ENCODE measurements at places on chromosomes 7 and 10.

GRCh38 chr7:151011097-151011409, 13.2 kb downstream of the ATG9B start:
- no peak for DNase-seq

DNA sequence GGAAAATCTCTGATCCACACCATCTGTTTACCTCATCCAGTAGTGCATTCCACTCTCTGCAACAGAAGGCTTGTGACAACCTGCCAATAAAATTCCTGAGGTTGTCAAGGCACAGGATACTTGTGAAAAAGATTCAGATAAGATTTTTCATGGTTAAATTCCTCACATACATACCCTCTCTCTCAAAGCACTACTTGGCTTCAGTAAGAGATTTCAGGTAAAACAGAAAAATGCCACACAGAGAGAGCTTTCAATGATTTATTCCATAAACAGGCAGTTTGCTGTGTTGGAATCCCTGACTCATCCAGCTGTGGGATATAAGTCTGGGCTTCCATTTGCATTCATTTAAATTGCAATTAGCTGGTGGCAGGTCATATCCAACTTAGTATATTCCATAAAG, 99.7 kb upstream of the CAV2 start:
- DNase-seq, result no peak

GRCh38 chr10:120600871-120601649, 144.0 kb downstream of the PLPP4 start:
- no peak for DNase-seq

- DNase-seq, result no peak
These were observed 43.3 kb upstream of the EZH2 start for GRCh38 chr7:148927123-148928045.

DNA sequence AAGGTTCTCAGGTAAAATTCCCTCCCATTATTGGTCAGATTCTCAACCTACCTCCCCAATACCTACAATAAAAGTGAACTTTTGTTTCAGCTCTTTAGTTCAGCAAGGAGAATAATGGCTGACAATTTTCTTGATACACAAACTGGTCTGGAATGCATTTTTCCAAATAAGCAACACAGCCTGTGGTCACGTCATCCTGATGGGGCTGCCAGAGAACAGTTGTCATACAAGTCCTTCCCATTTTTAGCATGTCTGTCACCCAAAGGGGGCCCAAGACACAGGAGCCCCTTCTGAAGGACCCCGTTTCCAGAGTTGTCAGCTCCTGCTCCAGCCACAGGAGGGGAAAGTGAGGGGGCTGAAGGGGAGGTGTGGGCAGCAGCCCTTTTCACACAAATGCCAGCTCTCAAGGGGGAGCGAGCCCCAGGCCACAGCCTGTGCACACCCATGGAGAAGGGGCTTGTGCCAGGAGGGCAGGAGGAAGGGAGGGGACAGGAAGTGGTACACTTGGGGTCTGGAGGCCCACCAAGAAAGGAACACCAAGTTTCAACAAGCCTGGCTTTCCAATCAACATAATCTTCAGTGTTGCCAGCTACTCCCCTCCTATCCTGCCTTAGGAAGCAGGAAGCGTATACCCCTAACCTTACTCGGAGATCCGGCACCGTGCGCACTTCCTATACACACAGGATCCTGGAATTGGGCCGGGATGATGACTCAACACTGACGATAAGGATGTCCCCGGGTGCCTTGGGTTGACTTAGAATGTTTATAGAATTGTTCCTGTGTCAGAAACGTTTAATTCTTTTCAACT, 43.4 kb upstream of the PDLIM1 start:
- no peak for DNase-seq

All from GF-D8 (cell line).